Activated CD8-positive, alpha-beta memory T cell treated with anti-CD3 and anti-CD28 coated beads for 1 hour (primary cell): ENCODE measurements at places on chromosomes 4 and X.

GRCh38 chr4:150078041-150078578 is at the start of gene DCLK2:
Gene DCLK2 (plus strand): TSS chr4:150078445. CDS start chr4:150079028, 583 bp downstream.
- DNase-seq = no peak

- no peak for DNase-seq
Observed at GRCh38 chr4:26217961-26218676, 102.7 kb upstream of the RBPJ start.

- no peak for DNase-seq
Observed at GRCh38 chr4:48898733-48899431, 7.7 kb downstream of the OCIAD2 start.

GRCh38 chrX:97267396-97268181 is 383.9 kb downstream of the RPA4 start:
- DNase-seq = no peak

DNA sequence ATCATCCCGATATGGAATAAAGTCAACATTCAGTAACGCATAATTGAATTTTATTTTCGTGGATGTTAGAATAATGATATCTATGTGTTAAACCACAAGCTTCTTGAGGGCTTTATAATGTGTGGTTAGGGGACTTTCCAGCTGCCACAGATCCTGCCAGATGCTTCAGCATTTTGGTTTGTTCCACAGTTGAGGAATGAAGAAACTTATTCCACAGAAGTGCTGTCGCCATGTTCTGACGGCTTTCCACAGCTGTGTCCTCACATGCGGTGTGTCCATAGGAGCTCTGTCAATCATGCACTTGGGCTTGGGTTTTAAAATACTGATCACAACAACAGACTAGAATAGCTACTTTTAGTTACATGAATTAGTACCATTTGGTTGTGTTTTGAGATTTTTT is 411.9 kb downstream of the TRIML1 start:
- DNase-seq = no peak

DNA sequence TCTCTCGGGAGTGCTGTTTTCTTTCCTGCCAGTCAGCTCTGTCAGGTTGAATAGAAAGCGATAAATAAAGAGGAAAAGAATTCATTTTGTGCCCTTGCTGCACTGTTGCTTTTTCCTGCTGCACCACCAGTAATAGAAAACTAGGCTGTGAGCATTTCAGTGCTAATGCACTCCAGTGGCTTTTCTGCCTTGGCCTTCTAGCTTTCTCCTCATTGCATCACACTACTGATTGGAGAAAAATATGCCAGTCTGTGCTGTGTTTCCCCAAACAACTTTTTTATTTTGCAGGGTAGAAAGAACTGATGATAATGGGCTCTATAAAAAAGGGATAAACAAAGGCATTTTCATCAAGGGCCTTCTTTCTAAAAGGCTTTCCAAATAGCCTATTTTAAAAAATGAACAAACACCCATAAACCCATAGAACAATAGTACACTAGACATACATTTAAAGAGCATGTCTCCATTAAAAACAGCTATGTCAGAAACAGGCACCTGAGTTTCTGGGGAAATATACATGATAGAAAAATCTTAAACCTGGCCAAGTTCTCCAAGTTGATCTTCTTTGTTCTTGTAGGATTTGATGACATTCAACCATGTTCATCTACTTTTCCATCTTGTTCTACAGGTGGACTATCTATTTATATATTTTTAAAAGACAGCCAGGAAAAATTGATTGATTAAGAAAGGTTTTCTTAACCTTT is 86.3 kb downstream of the GPRIN3 start:
- no peak for DNase-seq

GRCh38 chrX:39773150-39773549 is 324.6 kb downstream of the BCOR start:
- DNase-seq = no peak

- DNase-seq = no peak
Observed at GRCh38 chrX:39251995-39252394, 450.7 kb downstream of the MID1IP1 start.

GRCh38 chr4:186726426-186727168 is 2.9 kb upstream of the FAT1 start:
- DNase-seq = no peak

- DNase-seq = no peak
Observed at GRCh38 chr4:81353861-81354260, 117.8 kb downstream of the RASGEF1B start.

- no peak for DNase-seq
Observed at GRCh38 chrX:118730500-118731247, 3.3 kb downstream of the IL13RA1 start.

GRCh38 chr4:3819210-3819919 is 53.2 kb downstream of the ADRA2C start:
- DNase-seq = no peak

- DNase-seq = no peak
Observed at GRCh38 chr4:6815029-6815836, 32.7 kb downstream of the KIAA0232 start.

- no peak for DNase-seq
Observed at GRCh38 chr4:173535957-173536356, 5.9 kb upstream of the HAND2 start.

GRCh38 chr4:6500481-6501140 is 28.2 kb upstream of the PPP2R2C start:
- DNase-seq = no peak

DNA sequence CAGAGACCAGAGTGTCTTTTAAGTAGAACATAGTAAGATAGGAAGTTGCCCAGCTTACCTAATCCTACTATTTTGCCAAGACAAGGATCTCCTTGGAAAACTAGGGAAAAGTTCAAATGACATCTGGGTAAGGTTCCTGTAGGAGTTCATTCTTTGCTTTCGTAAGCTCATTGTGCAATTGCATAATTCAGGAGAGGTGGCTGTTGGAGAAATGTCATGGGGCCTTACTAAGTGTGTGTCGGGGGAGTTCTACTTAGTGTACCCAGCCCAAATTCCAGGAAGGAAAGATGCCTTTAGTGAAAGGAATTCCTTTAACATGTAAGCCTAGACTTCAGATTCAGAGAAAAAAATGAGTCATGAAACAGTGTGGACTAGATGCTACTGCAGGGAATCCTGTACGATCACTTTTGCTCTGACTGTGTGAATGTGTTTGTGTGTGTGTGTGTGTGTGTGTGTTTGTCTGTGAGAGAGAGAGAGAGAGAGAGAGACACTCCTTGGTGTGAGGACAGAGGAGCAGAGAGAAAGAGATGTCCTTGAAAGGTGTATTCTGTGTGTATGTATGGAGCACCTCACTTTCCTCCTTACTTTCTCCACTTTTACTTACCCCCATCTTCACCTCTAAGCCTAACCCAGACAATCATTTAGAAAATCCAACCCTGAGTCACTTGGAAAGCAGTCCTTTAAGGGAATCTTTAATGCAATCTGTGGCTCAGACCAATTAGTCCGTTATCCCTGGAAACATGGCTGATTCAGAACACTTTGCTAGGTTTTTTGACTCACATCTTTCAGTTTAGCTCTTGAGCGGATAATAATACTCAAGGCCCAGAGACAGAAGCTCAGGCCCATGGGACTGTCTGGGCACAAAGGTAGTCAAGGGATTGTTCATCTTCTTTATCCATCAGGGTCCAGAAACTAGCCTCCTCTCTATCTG is 114.5 kb upstream of the ACSL4 start:
- no peak for DNase-seq

GRCh38 chr4:43567644-43568043 is 675.1 kb downstream of the GRXCR1 start:
- DNase-seq = no peak

DNA sequence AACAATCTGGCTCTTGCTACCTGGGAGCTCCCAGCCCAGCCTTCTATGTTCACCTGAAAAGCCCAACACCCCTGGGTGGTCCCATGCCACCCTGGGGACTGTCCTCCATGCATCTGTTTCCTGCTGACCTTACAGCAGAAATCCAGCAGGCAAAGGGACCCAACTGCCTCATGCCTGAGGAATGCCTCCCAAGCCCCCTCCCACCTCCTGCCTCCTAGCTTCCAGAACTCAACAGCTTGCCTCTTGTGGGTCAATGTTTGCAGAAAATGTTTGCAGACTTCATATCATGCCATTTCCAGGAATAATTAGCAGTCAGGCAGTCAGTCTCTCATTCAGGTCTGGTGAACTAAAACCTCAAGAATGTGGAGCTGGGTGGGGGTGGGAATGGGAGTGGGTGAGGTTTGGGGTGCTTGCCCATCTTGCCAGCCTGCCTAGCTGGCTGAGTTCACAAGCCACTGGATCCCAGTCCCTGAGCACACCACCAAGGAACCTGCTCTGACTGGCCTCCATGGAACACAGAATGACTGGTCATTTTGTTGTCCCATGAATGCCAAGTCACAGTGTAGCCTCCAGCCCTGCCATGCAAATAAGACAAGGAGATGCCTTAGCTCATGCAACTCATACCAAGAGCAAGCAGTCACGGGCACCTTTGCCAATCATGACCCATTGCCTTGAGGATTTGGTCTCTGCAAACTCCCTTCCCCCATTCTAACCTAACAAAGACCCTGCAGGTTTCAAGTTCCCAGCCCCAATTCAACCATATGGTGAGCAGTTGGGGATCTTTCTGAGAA is 12.1 kb upstream of the PLAC1 start:
- no peak for DNase-seq

DNA sequence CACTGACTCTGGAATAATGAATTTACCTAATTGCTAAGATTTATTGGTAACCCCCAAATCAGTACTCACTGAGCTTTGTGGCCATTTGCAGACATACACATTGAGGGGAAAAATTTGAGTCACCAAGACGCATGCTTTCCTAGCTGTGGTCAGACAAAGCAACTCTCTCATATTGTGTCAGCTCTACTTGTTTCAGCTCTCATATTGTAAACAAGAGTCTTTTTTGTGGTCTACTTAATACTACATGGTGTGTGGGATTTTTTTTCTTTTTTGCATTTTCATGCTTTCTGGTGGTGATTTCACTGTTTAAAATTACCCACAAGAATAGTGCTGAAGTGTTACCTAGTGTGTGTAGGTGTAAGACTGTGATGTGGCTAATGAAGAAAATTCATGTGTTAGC is 428.2 kb upstream of the GALNT7 start:
- DNase-seq = no peak

GRCh38 chr4:14338585-14339265 is 663.6 kb upstream of the CPEB2 start:
- DNase-seq = no peak
